ENCODE measurements at places on chromosomes 4 and X.

GRCh38 chr4:178244785-178245184 is 802.5 kb upstream of the AGA start:
- DNase-seq = no peak

- DNase-seq = no peak
Measured at GRCh38 chrX:22690116-22690515, 309.6 kb upstream of the DDX53 start.

DNA sequence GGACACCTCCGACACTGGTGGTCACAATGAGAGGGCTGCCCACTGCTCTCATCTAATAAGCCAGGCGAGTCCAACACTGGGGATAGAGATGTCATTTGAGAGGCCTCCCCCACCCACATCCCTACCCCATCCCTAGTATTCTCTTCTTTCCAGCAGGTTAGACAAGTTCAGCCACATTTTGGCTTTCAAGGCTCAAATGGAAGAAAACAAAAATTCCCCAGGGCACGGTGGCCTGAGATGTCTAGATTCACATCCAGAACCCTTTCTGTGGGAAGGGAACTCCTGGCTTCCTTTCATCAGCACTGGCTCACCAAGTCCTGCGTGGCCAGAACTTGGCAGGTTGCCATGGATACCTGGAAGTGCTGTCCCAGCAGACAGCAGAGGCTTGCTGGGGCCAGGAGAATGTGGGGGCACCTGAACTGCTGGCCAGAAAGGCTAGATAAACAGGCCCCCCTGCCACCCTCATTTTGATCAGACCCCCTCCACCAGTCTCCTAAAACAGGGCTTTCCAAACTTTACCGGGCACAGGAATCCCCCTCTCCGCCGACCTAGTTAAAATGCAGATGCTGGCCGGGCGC is 1.3 kb upstream of the NYX start:
- no peak for DNase-seq

DNA sequence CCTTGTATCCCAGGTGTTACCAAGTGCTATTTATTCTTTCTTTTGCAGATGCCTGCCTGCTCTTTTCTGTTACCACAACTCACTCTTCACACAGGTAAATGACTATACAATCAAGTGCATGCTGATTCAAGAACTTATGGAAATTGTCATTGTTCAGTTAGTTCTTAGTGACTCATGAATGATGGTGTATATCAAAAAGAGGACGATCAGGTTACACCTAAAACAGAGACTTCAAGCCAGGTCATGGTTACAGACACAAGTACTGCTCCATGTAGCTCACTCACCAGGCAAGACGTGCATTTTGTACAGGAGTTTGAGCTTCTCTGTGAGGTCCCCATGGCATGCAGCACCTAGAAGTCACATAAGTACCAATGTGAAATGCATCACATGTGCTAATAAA is 59.3 kb upstream of the UCP1 start:
- DNase-seq = no peak

DNA sequence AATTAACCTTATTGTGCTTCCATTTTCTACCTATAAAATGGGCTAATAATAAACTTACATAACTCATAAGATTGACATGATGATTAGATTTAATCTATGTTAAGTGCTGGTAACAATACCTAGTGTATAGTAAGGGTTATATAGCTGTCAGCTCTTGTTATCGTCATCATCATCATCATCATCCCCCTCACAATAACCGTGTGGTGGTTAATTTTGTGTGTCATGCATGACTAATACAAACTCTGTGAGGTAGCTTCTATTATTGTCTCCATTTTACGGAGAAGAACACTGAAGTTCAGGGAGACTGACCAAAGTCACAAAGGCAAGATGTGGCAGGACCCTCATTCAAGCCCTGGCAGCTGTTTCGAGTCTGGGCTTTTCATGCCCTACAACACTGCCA is 211.3 kb downstream of the PALLD start:
- no peak for DNase-seq

GRCh38 chr4:28426251-28426650 is 1565.6 kb downstream of the STIM2 start:
- DNase-seq = no peak

- DNase-seq = no peak
Measured at GRCh38 chr4:159273141-159273438, 170.2 kb downstream of the RAPGEF2 start.

DNA sequence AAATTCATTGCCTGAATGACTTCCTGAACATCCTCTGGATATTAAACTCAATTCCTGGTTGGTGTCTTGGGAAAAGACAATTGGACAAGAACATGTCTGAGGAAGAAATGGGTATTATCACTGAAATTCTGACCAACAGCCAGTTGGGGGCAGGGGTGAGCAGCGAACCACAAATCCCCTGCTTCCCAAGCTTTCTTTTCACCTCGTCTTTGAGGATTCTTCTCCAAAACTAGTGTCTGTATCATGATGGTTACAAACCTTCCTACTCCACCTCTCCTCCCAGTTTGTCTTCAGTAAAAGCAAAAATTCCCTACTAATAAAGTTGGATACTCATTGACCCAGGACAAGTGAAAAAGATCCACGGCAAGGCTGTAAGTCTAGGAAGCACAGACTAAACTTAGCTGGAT is 48.3 kb upstream of the WDR1 start:
- no peak for DNase-seq

DNA sequence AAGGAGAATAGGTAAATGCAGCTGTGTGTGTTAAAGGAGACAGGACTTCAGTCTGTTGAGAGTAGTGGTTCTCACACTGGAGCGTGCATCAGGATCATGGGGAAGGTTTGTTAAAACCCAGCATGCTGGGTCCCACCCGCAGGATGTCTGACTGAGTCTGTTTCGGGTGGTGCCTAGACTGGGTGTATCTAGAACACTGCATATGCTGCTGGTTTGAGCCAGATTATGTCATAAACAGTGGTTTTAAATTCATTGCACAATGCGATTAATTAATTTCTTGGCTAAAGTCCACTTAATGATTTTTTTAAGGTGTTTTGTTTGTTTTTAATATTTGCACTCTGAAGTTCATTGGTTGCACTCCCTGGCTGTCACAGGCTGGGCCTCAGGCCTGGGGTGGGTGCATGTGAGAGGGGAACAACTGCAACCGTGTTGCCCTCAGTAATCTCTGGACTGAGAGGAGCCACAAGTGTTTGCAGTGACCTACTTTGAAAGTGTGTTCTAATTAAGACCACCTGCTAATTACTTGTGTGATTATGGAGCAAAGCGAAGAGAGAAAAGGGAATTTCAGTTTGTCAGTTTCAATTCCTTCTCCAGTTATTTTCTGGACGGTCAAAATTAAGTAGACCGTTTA is 8.3 kb downstream of the HCCS start:
- DNase-seq = no peak

GRCh38 chrX:12065251-12065650 is 73.0 kb upstream of the FRMPD4 start:
- no peak for DNase-seq

GRCh38 chr4:85147481-85148076 is 181.1 kb upstream of the WDFY3 start:
- DNase-seq = peak; percentile 6

- DNase-seq = no peak
Measured at GRCh38 chrX:9573282-9574106, 108.6 kb downstream of the TBL1X start.

DNA sequence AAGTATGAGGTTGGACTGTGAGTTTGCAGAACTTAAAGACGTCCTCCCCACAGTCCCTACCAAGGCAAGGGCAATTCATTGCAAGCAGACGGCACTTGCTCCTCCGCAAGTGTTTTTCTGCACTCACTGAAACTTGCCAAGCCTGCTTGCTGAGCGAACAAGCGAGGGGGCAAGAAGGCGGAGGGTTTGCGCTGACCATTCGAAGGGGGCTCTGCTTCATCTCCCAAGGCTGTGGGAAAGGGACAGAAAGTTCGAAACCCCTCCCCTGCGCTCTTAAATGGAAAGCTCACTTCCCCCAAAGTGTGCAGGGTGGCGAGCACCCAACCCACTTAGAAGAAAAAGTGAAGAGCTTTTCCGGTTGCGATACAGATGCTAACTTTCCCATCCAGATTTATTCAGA is 1.4 kb downstream of the MID1 start:
- DNase-seq = no peak

- DNase-seq = no peak
Measured at GRCh38 chr4:112642526-112642925, 5.6 kb downstream of the LARP7 start.

DNA sequence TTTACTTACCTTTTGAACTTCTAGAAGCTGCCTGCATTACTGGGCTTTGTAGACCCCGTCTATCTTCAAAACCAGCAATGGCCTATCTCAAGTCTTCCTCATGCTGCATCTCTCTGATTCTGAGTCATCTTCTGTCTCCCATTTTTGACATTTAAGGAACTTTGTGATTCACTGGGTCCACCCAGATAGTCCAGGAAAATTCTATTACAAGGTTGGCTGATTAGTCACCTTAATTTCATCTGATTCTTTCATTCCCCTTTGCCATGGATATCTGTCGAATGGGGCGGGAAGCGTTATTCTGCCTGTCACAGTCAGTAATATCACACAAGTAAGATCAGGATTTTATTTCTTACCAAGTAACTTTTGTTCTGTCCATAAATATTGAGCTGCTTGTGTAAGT is 618.0 kb downstream of the CCSER1 start:
- no peak for DNase-seq

GRCh38 chr4:144495944-144496343 is 150.0 kb upstream of the HHIP start:
- no peak for DNase-seq
